CD4-positive, CD25-positive, alpha-beta regulatory T cell (primary cell): ENCODE measurements at places on chromosomes 1 and 21.

GRCh38 chr1:180571060-180571831 lies 12.5 kb downstream of the OVAAL start:
- DNase-seq: no peak

DNA sequence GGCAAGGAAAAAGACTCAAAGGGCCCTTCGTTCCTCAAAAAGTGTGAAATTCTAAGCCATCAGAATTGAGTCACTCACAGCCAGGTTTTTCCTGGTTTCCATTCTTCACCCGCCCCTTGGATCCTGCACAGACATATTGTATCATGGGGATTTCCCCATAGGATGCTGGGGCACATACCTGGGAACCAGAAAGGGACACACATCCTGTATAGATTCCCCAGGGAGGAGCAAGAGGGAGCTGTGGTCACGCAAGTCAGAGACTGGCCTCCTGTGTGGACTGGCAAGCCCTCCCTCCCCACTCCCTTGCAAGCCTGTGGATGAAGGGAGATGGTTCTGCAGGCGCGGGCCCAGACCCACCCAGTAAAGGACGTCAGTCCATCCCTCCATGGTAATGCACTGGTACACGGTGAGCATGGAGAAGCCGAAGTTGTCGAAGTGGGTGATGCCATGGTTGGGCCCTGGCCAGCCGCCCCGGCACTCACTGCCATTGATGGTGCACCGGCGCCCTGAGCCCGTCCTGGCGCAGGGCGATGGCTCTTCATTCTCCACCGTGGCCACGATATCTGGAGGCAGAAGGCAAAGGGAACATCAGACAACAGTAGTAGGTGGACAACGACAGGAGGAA lies 23.2 kb downstream of the CACNA1S start:
- no peak for DNase-seq

DNA sequence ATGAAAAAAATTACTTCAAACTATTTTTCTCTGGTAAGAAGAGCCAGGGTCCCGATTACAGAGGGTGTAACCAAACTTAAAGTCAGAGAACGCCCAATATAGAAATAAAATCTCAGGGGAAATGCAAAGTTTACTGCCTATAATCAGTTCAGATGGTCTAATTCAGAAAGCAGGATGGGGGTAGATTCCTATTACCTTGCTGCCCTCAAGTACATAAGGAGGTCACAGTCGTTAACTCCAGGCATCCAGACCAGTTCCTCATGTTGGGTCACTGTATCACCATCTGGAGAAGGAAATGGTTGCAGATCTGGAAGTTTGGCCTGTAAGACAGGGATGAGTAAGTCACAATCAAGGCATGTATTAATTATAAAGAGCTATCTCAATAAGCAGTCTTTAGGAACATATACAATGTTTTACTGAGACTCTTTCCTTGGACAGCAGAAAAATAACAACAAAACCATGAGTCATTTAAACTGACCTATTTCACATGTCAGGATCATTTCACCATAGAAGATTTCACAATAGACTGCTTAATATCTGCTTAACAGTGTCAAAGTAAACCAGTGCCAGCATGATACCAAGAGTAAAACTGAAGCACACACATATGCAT lies 179.4 kb downstream of the SLC45A1 start:
- no peak for DNase-seq

DNA sequence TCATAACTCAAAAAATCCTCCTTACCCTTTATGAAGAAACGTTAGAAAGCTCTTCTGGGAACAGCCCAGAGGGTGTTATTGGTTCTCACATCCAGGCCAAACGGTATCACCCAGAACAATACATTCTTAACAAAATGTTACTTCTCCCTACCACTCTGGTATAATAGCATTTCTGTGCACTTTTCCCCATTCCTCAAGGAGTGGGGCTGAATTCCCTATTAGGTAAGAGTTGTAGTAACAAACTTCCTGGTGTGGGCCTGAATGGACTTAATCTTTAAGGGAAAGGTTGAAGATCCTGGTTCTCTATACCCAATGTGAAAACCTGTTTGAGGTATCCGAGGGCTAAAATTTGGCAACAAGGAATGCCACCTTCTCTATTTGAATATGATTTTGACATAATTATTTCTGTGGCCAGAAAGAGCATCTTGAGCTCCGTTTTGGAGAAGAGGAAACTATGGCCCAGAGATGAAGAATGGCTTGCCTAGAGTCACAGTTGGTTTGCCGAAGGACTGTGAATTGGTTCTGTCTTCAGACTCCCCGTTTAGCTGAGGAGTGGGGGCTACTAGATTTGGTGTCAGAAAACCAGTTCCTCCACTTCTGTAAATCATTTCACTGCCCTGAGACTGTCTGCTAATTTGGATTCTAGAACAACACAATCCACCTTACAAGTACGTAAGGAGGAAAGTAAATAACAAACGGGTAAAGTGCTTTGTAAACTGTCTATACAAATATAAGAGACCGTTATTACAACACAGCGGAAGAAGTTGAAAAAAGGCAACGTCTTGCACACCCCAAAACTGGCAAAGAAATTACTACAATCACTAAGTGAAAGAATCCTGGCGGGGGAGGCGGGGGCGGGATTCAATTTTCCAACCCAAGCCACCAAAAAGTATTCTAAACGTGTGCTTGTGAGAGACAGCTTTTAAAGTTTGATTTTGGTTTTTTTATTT lies 2.3 kb downstream of the ANP32E start:
- DNase-seq: no peak

- DNase-seq: no peak
Observed at GRCh38 chr1:190175320-190175719, 302.3 kb downstream of the BRINP3 start.

GRCh38 chr21:30306884-30307283 lies 13.2 kb downstream of the KRTAP26-1 start:
- no peak for DNase-seq

DNA sequence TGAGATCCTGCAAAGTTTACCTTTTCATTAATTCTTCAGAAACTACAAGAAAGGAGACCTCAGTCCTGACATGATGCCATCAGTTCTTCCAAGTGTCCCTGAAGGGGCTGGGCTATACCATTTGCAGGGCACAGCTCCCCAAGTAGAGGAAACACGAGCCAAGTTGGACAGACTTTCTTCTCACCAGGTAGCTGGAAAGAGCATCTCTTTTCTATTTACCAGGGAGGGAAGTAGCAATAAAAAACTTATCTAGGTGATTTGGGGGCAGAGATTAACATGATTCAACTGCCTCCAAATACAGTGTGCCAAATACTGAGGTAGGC lies 103.9 kb upstream of the KCND3 start:
- DNase-seq: no peak

GRCh38 chr1:116537898-116538297 lies 32.9 kb downstream of the CD58 start:
- no peak for DNase-seq

GRCh38 chr1:1059494-1060280 lies 14.4 kb downstream of the RNF223 start:
- peak; percentile 84 for DNase-seq

DNA sequence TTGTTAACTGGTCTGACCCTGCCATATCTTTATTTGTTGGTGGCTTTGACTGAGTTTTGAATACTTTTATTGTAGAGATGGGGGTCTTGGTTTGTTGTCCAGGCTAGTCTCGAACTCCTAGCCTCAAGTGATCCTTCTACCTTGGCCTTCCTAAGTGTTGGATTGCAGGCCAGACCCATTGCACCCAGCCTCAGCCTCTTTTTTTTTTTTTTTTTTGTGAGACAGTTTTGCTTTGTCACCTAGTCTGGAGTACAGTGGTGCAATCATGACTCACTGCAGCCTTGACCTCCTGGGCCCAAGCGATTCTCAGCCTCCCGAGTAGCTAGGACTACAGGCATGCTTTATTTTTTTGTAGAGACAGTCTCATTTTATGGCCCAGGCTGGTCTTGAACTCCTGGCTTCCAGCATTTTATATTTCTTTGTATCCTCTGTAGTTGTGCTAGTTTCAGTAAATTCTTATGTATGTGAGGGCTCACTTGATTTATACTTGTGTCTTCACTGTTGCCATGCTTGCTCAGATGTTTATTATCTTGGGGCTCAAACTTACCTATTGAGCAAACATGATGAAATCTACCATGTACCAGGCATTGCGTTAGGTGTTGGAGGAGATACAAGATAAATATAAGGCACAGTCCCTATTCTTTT lies 24.1 kb downstream of the THRAP3 start:
- DNase-seq: no peak

- no peak for DNase-seq
Observed at GRCh38 chr1:54011316-54012007, 6.5 kb downstream of the LDLRAD1 start.

- no peak for DNase-seq
Observed at GRCh38 chr1:90850181-90850897, 133.2 kb upstream of the BARHL2 start.

GRCh38 chr1:28343405-28343804 lies 14.6 kb downstream of the MED18 start:
- no peak for DNase-seq

- DNase-seq: no peak
Observed at GRCh38 chr21:16308269-16308668, 578.5 kb downstream of the USP25 start.

DNA sequence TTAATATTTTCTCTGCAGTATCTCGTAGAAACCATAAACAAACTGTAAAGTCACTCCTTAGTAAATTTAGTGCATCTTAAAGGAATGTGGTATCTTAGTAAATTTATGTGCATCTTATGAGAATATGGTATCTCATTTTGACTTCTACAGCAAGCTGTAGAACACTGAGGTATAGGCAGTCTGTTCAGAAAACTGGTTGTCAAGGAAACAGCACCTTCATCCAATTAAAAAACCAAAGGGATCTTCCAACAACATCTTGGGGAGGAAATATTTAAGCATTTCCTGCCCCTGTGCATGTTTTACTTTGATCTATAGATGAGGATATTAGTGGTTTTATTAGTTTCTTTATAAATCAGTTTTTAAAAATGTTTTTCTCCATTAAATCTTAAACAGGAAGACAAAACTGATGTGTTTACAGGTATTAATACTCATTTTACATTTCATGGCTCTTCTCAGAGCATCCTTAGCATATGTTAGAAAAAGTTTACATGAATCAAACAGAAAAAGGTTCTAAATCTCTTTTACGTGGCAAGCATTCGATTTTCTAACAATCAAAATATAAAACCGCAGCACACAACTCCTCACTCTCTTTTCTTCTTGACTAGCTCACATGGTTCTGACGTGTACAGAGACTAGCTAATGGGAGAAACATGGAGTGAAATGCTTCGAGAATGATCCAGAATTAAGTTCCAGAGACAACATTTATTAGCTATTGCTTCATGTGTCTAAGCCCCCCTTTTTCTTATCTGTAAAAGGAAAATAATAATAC lies 668.8 kb downstream of the PTPRC start:
- DNase-seq: no peak

DNA sequence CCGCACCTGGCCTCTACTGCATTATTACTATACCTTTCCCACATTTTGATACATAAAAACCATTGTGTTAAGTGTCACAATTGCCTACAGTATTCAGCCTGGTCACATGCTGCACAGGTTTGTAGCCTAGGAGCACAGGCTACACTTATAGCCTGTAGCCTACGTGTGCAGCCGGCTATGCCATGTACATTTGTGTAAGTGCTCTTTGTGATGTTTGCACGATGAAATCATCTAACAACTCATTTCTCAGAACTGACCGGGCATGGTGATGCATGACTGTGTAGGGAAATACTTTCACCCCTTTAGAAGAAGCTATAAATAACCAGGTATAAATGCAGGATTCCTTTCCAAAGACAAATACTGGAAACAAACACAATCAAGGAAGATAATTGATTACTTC lies 12.1 kb downstream of the ERG start:
- no peak for DNase-seq

- no peak for DNase-seq
Observed at GRCh38 chr21:31287201-31287600, 56.9 kb downstream of the TIAM1 start.

GRCh38 chr1:182217071-182217470 lies 155.6 kb upstream of the ZNF648 start:
- no peak for DNase-seq
